ENCODE measurements at places on chromosomes 1 and 21. TPM values are rescaled to one million over a fixed set of nuclear protein-coding genes. Genes with fewer than 3 reads are reported as not detected.
A peak's percentile ranks its signal among the peaks of the same experiment; 100 is the strongest.

GRCh38 chr1:14572861-14573260, 25.6 kb upstream of the KAZN start:
- DNase-seq: no peak

The TBX15 gene
- total RNA-seq: 1.1 TPM

GRCh38 chr1:201702936-201703335, 126.0 kb upstream of the IPO9 start:
- DNase-seq: no peak

- no peak for DNase-seq
These were observed 137.8 kb downstream of the LIPI start for GRCh38 chr21:14072761-14073535.

GRCh38 chr1:172299515-172299914, 121.0 kb upstream of the C1orf105 start:
- DNase-seq: no peak

- DNase-seq: no peak
These were observed 24.7 kb downstream of the MFSD2A start for GRCh38 chr1:39979654-39980053.

GRCh38 chr1:56329970-56330369, 249.4 kb downstream of the PLPP3 start:
- no peak for DNase-seq

DNA sequence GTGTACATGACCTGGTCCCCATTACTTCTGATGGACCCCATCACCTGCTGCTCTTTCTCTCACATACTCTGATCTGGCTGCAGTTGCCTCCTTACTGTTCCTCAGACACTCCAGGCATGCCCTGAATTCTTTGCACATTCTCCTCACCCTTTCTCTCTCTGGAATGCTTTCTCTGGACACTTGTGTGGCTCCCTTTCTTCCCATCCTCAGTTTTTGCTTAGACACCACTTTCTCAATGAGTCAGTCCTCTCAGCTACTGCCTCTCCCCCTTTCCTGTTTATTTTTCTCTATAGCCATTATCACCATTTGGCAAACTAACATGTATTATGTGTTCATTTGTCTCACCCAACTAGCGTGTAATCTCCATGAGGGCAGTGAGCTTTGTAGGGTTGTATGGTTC, 28.1 kb downstream of the PLXNA2 start:
- DNase-seq: no peak

DNA sequence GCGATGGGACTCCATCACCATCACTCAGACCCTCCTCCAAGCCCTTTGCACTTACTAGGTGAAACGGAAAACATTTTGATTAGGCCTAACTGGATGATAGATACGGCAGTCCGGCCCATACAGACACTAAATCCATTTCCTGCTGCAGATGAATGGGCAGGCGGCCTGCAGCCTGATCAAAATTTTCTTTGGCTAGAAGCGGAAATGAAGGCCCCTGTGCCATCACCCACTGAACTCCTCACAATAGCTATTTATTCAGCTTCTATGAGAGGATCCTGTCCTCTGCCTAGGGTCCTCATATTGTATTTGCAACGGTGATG, 200.5 kb downstream of the OMA1 start:
- no peak for DNase-seq

- DNase-seq: no peak
These were observed 104.8 kb downstream of the PAX7 start for GRCh38 chr1:18735224-18735997.

DNA sequence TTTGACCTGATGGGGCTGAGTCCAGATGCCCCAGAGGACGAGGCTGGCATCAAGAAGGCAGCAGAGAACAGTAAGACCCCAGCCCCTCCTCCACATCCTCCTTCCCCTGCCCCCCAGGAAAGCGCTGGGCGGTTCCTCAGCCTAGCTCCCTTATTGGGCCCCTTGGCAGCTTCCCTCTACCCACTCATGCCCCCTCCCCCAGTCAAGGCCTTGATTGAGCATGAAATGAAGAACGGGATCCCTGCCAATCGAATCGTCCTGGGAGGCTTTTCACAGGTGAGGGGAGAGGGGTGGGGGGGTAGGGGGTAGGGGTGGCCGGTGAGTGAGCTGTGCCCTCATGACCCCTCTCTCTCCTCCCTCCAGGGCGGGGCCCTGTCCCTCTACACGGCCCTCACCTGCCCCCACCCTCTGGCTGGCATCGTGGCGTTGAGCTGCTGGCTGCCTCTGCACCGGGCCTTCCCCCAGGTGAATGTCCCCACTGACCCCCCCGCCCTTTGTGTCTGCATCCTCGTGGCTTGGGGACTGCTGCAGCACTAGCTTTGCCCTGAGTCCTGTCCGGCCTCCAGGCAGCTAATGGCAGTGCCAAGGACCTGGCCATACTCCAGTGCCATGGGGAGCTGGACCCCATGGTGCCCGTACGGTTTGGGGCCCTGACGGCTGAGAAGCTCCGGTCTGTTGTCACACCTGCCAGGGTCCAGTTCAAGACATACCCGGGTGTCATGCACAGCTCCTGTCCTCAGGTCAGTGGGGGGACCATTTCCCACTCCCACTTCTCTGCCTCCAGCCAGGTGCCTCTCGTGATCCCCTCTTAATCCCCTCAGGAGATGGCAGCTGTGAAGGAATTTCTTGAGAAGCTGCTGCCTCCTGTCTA, 3.2 kb downstream of the LYPLA2 start:
- DNase-seq: no peak

- DNase-seq: no peak
These were observed 45.3 kb downstream of the PIK3CD start for GRCh38 chr1:9696793-9697192.

DNA sequence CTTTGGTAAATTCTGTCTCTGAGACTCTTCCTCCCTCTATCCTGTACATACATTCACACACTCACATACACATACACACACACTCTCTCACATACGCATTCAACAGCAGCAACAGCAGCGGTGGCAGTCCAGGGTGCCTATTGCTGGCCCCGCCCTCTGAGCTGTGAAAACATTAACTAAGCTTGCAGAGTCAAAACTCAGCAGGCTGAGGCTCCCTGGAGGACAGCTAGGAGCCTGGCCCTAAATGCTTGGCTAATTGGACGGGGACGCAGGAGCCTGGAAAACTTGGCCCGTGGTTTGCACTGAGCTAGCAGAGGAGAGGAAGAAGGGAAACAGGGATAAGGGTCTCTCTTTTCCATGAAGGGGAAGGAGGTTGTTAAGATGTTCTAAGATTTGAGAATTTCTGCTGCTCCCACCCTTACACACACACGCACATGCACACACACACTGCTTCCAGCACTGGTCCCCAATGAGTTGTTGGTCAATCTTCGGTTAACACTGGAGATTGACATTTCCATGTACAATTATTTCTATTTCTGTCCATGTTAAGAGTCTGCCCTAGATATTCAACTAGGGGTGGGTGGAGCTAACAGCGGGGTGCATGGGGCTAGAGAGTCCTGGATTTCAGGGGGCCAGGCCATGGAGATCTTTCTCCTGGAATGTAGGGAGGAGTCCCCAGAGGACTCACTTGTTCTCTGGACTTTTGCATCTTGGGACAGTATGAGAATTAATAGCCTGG, 94.2 kb downstream of the PLXNA2 start:
- peak; percentile 42 for DNase-seq

The RBBP5 gene
- total RNA-seq: 9.1 TPM

- DNase-seq: no peak
These were observed 185.5 kb downstream of the ZC3H11B start for GRCh38 chr1:219427403-219427802.

The PGM1 gene
- total RNA-seq: 262 TPM

- no peak for DNase-seq
These were observed 162.7 kb downstream of the IER5 start for GRCh38 chr1:181251001-181251712.

GRCh38 chr1:86822459-86822858, 91.5 kb downstream of the SELENOF start:
- no peak for DNase-seq

DNA sequence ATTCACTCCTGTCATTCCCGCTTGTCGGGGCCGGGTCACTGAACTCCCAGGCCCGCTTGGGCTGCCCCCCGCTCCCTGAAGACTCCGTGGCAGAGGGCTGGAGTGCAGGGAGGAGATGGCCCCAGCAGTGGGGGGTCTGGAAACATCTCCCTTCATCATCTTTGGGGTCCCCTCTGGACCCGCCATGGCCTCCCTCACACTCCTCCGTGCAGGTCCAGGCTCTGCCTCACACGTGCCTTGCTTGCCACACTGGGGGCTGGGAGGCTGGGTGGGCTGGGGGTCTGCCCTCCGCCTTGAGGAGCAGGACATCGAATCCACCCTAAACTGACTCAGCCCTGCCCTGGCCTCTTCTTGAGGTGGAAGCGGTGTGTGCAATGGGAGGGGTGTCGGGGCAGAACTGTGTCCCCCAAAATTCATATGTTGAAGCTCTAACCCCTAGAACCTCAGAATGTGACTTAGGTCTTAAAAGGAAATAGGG, 35.2 kb downstream of the POFUT2 start:
- no peak for DNase-seq

GRCh38 chr21:38095220-38095619, 161.6 kb upstream of the KCNJ15 start:
- DNase-seq: no peak

The LRRN2 gene
- total RNA-seq: 1.6 TPM

DNA sequence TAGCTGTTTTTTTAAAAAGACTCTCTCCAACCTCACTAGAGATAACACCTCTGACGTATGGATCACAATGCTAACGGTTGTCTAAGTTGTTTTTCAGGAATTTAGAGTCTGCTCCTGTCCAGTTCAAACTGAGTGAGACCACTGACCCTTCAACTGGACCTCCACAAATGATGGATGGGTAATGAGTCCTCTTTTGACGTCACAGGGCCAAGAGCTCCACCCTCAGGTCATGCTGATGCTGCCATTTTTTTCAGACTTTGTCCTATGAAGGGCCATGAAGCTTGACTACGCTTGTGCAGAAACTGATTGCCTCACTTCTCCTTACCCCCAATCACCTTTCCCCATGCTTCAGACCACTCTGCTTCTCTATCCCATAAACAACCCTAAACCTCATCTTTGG, 16.6 kb downstream of the GRIK3 start:
- DNase-seq: no peak

GRCh38 chr1:117546467-117546866, 59.4 kb upstream of the TENT5C start:
- no peak for DNase-seq

DNA sequence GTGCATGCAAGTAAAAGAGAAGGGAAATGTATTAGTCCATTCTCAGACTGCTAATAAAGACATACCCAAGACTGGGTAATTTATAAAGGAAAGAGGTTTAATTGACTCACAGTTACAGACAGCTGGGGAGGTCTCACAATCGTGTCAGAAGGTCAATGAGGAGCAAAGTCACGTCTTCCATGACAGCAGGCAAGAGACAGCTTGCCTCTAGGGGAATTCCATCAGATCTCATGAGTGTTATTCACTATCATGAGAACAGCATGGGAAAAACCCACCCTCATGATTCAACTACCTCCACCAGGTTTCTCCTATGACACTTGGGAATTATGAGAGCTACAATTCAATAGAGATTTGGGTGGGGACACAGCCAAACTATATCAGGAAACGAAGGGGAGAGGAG, 8.1 kb downstream of the KRTAP21-3 start:
- no peak for DNase-seq

The SYNC gene
- 9.9 TPM for total RNA-seq

The SNX7 gene
- total RNA-seq: 22.4 TPM

DNA sequence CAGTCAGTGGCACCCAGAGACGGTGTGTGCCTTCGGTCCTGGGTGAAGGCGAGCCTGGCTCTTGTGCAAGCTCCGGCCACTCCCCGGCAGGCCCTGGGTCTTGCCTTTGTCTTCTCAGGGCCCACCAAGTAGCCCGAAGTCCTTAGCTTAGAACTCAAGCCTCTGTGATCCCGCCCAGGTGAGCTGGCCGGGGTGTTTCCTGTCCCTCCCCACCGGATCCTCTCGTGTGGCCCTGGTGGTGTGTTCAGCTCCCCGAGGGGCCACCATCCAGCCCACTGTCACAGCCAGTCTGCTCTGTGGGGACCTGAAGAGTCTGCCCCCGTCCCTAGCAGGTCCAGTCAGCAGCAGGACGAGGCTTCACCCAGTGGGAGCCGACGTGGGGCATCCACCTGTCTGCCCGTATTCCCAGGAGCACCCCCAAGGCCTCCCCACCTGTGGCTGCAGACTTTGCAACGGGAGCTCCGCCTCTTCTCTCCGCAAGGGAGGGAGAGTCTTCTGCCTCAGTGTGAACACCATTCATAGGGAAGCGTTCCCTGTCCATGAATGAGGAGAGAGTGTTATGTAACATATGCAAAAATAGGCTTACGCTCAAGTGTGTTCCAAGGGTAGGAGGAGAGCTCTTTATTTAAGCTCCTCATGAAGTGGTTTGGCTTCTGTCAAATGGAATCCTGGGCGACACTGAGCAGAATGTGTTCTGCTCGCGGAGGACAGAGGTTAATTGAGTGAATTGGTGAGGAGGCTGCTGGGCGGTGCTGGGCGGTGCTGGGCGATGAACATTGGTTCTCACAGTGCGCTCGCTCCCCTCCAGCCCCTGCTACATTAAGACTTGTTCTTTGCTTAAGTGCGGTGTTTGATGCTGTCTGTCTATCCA, 108.9 kb downstream of the CRYAA start:
- peak; percentile 38 for DNase-seq

DNA sequence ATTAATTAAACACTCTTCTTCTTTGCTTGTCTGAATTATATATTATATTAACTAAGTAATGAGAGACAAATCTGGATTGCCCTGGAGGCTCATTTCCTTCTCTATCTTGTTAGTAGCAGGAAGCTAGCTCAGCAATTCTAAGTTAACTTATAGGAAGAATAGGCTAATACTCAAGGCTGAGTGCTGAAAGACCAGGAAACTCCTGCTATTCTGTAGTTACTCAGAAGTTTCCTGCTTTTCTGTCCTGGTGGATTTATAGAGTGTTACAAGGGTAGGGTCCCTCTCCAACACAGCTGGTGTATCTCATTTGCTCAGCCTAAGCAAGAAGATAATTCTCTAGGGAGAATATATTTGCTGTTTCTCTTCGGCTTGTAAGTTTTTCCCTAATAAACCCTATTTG, 29.2 kb downstream of the HSPA13 start:
- DNase-seq: no peak

The TMEM183A gene
- 18.7 TPM for total RNA-seq

The ALX3 gene
- total RNA-seq: not detected

DNA sequence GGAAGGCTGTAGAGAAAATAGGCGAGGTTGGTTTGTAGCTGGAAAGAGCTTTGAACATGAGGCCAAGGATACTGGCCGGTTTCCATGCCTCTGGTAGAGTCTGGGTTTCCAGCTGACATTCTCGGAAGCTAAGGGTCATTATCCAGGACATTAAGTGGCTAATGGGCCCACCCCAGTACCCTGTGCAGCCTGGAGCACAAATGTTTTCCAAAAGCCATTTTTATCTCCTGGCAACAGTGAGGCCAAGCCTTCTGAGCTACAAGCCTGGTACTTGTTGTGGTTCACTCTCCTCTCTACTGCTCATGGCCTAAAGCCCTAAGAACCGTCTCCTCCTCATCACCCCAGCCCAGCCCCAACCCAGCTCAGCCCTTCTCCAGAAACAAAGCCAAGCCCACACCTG, 122.9 kb downstream of the DMRTA2 start:
- no peak for DNase-seq

All from heart right ventricle (tissue), 16 donors.